LHCN-M2 (cell line): ENCODE measurements at places on chromosomes 2 and 18.

GRCh38 chr2:46876741-46877384, 38.7 kb downstream of the MCFD2 start:
- DNase-seq: peak; percentile 84

DNA sequence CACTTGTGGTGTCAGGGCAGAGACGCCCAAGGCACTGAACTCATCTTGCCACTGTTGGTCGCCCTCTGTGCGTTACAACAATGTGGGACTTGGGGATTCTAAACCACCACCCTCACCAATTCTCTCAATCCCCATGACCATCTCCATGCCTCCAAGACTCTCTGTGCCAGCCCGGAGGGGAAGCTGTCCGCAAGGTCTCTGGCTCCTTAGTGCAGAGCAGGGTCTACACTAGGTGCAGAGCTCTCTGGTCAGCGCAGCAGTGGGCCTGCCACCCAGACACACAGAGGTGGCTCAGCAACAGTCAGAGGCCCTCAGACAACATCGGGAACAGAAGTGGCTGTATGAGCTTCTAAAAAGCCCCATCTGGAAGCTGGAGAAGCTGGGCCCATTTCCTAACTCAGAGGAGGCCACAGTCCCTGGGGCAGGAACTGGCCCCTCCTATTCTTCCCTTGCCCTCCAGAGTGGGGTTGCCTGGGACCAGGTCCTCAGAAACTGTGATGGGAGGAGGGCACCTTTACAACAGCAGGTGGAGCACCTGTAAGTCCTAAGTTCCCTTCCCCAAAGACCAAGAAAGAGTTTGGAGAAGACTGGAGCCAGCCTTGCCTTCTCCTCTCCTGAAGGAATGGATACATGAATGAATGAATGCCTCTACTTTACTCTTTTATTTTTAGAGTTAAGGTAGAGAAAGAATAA, 37.7 kb downstream of the SERTAD2 start:
- DNase-seq: no peak

DNA sequence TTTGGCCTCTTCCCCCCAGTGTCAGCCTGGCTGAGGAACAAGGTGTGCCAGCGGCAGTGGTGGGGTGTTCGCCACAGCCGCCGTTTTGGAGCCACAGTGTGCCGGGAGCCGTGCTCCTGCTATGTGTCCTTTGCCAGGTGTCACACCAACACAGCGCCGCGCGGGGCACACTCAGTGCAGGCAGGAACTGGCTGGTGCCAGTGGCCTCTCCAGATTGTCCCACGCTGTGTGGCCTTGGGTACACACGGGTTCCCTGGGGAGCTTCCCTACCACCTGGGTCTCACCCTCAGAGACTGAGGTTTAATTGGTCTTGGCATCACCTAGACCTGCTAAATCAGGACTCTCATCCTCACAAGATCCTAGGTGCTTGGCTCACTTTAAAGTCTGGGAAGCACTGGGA, 171.6 kb downstream of the LDLRAD4 start:
- DNase-seq: no peak

- no peak for DNase-seq
Measured at GRCh38 chr2:148781544-148781943, 93.5 kb upstream of the KIF5C start.

DNA sequence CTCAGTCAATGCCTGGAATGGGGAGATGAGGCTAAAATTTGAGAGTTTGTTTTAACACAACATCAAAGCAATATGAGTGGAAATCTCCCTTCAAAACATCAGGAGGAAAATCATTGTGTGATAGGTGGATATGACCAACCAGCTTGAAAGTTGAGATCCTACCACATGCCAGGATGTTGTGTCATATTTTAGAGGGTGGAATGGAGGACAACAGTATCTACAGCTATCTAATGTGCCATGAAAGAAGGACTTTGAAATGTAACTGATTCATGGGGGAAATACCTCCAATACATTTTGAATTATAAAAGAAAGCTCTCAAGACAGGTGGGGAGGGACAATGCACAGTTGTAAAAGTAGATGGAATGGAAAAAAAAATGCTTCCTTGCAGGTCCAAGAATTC, 87.8 kb downstream of the SP100 start:
- DNase-seq: no peak

DNA sequence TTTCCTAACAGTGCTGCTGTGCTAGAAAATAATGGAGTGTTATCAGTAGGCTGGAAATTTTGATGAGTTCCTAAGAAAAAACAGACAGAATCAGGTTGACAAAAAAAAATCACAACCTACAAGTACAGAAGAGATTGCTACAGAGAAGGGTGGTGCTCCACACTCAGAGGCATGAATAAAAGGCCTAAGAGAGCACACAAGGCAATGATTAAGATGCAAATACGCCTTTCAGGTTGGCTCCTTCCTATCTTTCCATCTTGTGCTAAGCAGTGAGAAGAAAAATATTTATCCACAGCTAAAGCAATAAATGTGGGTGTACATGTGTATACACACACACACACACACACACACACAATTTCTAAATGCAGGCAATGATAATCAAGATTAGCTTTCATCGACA, 130.6 kb upstream of the UBE2E3 start:
- no peak for DNase-seq

- peak; percentile 92 for DNase-seq
Measured at GRCh38 chr2:189613077-189613636, 32.6 kb upstream of the SLC40A1 start.

DNA sequence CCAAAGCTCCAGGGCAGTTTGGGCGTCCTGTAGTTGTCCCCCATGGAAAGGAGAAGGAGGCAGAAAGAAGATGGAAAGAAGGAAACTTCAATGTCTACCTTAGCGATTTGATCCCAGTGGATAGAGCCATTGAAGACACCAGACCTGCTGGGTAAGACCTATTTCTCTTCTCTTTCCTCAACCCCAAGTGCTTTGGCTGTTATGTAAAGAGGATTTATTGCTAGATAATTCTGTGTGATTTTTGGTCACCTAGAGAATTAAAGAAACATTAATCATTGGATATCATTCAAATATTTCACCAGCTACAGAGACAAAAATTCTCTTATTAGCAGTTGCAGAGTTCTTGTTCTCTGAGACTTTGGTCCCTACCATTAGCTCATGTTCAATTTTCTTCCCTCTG, 1.9 kb downstream of the GALNT5 start:
- no peak for DNase-seq

DNA sequence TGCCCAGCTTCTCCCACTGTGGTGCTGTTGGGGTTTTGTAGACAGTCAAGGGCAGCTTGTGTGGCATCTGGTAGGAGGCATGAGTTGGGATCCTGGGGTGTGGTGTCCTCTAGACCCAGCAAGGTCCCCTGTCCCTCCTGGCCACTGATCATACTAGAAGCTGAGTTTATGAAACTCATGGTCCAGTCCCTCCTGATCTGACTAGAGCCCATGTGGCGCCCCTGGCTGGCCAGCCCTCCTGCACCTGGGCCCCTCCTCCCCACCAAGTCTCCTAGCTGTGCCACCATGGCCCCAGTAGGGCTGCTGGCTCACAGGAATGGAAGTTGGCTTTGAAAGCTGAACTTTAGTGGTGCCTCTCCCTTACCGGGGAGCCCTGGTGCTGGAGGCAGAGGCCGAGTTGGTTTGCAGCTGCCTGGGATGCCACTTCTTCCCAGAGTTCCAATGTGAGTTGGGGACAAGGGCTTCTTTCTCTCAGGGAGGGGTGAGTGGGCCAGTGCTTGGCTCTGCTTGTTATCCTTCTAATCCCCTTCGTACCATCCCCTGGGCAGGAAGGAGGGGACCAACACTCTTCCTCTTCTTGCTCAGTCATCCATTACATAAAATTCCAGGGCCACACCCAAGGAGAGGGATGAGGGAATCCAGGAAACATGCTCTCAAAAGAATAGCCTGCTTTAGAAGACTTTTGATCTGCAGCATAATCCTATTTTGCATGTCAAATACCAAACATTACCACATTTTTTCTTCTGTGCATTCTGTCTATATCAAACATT, 37.5 kb upstream of the HAAO start:
- DNase-seq: no peak

DNA sequence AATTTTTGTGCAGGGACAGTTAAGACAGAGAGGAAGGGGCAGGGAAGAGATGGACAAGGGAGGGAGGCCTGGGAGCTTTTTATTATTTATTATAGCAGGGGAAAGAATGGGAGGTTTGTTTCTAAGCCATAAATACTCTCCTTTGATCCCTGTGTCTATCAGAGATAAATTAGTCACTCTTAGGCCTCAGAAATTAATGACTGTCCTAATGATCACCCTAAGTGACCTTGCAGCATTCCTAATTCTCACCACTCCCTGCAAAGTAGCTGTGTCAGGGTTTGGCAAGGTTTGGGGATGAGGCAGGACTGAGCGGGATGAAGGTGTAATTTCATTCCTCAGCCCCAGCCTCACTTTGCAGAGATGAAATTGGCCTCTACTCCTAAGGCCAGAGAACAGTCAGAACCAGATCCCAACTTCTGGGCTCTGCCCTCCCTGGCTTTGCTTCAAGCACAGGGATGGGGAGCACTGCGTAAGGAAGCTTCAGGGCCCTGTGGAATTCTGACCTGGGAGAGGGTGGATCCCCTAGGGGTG, 95.0 kb downstream of the TMEM17 start:
- peak; percentile 5 for DNase-seq

- DNase-seq: no peak
Measured at GRCh38 chr18:77093067-77093430, 39.5 kb downstream of the MBP start.

GRCh38 chr2:68046642-68047240, 16.1 kb downstream of the C1D start:
- DNase-seq: no peak

DNA sequence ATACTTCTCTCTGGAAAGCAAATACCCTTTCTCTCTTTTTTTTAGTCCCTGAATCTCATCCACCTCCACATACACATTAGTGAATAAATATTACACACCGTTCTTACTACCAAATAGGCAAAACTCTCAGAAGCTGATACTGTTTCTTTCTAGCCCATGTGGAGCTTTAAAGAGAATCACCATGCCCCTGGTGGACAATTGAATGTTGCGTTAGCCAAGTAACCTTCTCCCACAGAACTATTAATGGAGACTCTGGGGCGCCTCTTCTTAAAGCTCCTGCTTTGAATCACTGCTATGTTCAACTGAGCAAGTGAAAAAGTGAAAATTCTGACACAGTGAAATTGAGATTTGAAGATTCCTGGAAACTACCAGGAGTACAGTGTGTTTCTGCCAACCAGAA, 522.8 kb upstream of the CDH7 start:
- no peak for DNase-seq

- DNase-seq: no peak
Measured at GRCh38 chr2:240287496-240288086, 147.1 kb upstream of the OTOS start.

DNA sequence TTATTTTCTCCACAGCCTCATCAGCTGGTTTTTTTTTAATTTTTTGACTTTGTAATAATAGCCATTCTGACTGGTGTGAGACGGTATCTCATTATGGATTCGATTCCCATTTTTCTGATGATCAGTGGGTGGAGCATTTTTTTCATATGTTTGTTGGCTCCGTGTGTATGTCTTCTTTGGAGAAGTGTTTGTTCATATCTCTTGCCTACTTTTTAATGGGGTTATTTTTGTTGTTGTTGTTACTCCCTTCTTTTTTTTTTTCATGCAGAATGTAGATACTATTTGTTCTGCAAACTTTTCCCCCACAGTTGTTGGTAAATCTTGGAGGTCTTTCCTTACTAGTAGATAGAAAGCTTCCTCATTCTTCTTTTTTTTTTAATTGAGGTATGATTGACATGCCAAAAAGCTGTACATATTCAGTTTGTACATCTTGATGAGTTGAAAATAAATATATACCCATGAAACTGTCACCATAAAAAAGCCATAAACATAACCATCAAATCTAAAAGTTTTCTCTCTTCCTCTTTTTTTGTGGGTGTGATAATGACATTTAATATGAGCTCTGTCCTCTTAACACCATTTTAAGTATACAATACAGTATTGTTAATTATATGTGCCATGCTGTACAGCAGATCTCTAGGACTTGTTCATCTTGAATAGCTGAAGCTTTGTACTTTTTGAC, 21.8 kb upstream of the NT5DC4 start:
- DNase-seq: no peak

- DNase-seq: peak; percentile 89
Measured at GRCh38 chr18:11842562-11842961, 8.7 kb upstream of the CHMP1B start.

GRCh38 chr2:67631483-67631882, 234.3 kb downstream of the ETAA1 start:
- DNase-seq: no peak

GRCh38 chr18:61531182-61531581, 198.0 kb downstream of the CDH20 start:
- no peak for DNase-seq

DNA sequence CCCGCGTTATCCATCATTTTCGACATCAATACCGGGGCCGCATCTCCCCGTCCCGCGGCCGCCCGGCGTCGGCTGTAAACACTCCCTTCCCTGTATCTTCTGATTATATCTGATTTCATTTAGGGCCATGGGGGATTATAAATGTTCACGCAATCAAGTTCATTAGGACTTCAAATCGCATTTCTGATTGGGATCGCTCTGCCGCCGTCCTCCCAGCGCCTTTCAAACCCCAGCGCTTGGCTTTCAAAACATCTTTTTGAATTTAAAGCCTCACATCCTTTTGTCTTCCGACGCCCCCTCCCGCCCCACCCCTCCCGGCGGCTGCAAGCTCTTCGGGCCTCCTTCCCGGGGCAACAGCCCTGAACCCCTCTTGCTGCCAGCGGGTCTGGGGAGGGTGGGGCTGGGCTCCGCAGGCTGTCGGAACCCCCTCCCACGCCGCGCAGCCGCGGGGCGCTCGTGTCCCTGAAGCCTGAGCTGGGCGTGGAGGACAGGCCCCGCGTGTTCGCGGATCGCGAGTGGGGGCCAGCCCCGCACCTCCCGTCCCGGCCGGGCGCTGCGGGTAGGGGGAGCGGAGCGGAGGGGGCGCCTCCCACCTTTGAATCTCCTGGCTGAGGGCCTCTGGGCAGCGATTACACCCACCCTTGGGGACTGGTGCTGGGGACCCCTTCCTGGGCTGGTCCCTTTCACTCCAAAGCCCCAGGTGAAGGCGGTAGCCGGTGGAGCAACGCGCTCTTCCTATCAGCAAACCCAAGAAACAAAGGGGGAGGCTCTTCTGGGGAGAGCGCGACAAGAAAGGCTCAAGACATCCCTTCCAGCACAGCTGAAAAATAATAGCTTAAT, 11.3 kb upstream of the GBX2 start:
- DNase-seq: no peak

- DNase-seq: no peak
Measured at GRCh38 chr18:10225300-10225699, 229.1 kb upstream of the APCDD1 start.

- DNase-seq: no peak
Measured at GRCh38 chr2:15893689-15894480, 46.5 kb upstream of the MYCN start.

DNA sequence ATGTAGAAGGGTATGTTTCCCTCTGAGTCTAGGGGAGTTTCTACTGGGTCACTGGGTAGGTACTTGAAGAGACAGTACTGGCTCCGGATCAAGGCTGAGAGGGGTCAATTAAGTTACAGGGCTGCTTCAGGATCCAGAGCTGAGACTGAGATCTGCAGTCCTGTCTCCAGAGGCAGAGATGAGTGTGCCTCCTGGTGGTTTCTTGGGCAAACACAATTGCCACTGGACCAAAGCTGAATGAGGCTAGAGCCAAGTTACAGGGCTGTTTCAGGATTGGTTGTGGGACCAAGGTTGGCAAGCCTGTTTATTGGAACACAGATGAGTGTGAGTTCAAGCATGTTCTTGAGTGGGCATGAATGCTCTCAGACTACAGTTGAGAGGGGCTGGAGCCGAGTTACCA, 157.9 kb downstream of the ADCYAP1 start:
- no peak for DNase-seq
